Transverse colon (tissue), 4 donors: ENCODE measurements at places on chromosomes 12 and 14. TPM values are rescaled to one million over a fixed set of nuclear protein-coding genes. Genes with fewer than 3 reads are reported as not detected.

CLEC4D gene
- total RNA-seq = not detected

KRT7 gene
- 0.95 TPM for total RNA-seq

OTUB2 gene
- total RNA-seq = not detected

KRT75 gene
- total RNA-seq = not detected

LHX5 gene
- total RNA-seq = not detected
